Motor neuron (in vitro differentiated cells): ENCODE measurements at places on chromosomes 12 and 14. TPM values are rescaled to one million over a fixed set of nuclear protein-coding genes. Genes with fewer than 3 reads are reported as not detected.

The CCDC184 gene
- 37.6 and 38.3 TPM in 2 replicates for total RNA-seq

GRCh38 chr12:68292151-68292943, 38.9 kb upstream of the IL22 start:
- peak; percentile 53 for ATAC-seq

DNA sequence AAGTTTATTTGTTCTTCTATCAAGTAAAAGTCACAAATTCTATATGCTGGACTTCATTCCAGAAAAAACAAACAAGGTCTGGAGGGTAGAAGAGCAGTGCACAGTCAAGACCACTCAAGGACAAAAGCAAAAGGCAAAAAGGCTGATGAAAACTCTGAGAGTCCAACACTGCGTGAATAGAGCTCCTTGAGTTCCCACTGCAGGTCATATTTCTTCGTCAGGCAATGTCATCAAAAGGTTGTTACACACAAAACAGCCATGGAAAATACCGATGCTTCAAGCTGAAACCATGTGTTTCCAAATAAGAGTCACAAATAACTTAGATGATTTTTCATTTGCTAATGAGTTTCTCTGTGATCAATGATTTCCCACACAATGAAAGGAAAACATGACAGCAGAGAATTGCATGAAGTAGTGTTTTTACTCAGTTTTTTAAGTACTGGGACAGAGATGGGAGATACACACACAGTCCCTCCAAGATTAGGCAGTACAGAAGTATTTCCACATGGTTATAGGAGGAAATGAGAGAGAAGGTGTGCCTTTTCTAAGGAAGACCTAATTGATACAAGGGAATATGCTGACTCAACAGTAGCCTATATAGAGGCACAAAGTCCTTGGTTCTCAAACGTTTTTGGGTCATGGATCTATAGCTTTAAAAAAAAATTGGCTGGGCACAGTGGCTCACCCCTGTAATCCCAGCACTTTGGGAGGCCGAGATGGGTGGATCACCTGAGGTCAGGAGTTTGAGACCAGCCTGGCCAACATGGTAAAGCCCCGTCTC, 177.7 kb downstream of the MED13L start:
- peak; percentile 27 for ATAC-seq

- peak; percentile 88 for ATAC-seq
Measured at GRCh38 chr14:68756000-68756481, 36.8 kb downstream of the ZFP36L1 start.

GRCh38 chr14:75495399-75495798, 26.9 kb upstream of the BATF start:
- no peak for ATAC-seq

DNA sequence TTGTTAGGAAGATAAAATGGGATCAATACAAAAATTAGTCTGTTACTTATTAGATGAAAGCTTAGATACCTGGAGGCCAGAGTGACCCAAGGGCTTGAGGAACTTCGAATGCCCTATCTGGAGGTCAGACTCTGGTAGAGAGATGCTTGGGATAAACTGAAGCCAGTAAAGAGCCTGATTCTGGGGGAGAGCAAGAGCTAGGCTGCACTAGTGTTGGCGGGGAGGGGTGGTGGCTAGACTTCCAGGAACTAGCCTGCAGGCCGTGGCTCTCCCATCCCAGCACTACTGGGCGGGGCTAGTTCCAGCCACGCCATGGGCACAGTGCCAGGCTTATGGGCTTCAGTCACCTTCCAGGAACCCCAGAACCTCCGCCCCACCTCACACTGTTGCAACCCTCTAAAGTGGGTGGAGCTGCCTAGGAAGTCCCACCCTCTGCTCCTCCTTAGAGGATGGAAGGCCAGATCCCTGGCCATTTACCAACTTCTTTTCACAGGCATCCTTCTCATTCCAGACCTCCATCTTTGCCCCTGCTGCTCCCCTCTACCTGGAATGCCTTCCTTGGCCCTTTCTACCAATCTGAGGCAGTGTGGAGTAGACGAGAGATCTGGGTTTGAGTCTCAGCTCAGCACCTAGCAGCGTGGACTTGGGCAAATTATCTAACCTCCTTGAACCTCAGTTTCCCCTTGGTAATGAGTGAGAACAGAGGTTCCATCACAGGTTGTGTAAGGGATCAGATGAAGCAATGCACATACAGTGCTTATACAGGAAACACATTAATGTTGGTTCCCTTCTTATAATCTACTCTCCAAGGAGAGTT, 6.3 kb upstream of the NFE2 start:
- peak; percentile 56 for ATAC-seq

The OTOGL gene
- total RNA-seq: 0.69 and 0.76 TPM in 2 replicates

The TFCP2 gene
- total RNA-seq: 11.3 and 18.1 TPM in 2 replicates

The TM9SF1 gene
- 35.8 and 36.0 TPM in 2 replicates for total RNA-seq

The SPIC gene
- total RNA-seq: not detected in 2 replicates

DNA sequence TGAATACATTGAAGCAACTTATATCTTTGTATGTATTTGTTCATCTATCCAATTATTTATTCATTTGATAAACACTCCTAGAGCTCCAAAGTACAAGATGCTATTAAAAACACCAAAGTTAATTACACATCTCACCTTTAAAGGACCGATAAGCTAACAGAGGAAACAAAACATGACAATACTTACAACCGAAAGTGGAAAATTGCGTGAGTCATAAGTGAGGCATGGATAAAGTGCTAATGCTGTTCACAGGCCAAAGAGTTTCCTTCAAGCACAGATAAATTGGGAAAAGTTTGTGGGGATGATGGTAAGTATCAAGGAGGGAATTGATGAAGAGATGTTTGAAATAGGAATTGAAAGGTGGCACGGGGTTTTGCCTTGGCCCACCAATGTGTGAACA, 172.8 kb upstream of the KITLG start:
- ATAC-seq: no peak

- ATAC-seq: no peak
Measured at GRCh38 chr14:76927971-76928700, 100.4 kb downstream of the IRF2BPL start.

- ATAC-seq: no peak
Measured at GRCh38 chr12:94185801-94186200, 37.4 kb downstream of the PLXNC1 start.

The LRRIQ1 gene
- 0.05 and 0.15 TPM in 2 replicates for total RNA-seq

GRCh38 chr12:75317784-75318183, 12.3 kb downstream of the CAPS2 start:
- ATAC-seq: no peak

The SCN8A gene
- 16.0 and 17.8 TPM in 2 replicates for total RNA-seq

GRCh38 chr12:112506513-112507166, 87.9 kb downstream of the PTPN11 start:
- no peak for ATAC-seq

- no peak for ATAC-seq
Measured at GRCh38 chr14:20550926-20551325, 9.9 kb downstream of the RNASE9 start.

DNA sequence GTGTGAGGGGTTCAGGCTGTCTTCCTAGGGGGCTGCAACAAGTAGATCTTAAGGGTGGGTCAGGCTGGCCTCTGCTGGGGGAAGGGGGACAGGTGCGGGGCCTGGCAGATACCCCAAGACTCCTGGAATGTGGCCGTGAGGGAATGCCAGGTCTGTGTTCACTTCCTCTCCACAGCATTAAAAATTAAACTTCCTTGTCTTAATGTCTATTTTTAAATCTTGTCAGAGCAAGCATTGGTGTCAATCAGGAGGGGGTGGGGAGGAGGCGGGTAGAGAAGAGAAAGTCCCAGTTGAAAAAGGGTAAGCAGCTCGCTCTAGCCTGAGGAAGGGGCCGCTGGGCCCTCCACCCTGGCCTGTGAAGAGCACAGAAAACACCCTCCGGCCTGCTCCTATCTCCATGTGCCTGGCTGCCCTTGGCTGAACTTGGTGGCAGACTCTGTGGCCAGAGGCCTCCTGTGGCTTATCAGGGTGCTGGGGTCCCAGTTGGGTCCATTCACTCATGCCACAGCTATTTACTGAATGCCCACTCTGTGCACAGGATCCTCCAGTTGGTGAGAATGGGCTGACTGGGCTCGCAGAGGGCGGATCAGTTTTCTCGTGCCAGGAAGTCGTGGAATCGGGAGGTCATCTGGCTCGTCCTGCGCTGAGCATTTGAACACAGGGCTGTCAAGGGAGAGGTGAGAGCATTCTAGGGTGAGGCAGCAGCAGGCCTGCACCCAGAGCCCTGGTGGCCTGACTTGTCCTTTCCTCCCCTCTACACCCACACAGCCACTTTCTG, 128.8 kb downstream of the TSPAN9 start:
- ATAC-seq: no peak
